ENCODE measurements at places on chromosomes 13 and 19.

- peak; percentile 85 for DNase-seq
Observed at GRCh38 chr19:49502866-49503581, 6.8 kb downstream of the RPS11 start.

DNA sequence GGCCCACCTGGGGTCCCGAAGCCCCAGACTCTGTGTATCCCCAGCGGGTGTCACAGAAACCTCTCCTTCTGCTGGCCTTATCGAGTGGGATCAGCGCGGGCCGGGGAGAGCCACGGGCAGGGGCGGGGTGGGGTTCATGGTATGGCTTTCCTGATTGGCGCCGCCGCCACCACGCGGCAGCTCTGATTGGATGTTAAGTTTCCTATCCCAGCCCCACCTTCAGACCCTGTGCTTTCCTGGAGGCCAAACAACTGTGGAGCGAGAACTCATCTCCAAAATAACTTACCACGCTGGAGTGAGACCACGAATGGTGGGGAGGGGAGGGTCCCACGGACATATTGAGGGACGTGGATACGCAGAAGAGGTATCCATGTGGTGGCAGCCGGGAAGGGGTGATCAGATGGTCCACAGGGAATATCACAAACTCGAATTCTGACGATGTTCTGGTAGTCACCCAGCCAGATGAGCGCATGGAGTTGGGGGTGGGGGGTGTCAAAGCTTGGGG lies 1.0 kb upstream of the ICAM5 start:
- peak; percentile 69 for DNase-seq

- no peak for DNase-seq
Observed at GRCh38 chr13:21997726-21998125, 326.9 kb downstream of the FGF9 start.

- no peak for DNase-seq
Observed at GRCh38 chr19:44588771-44589112, 24.6 kb upstream of the IGSF23 start.

- DNase-seq = no peak
Observed at GRCh38 chr13:79079351-79079839, 326.7 kb downstream of the RBM26 start.

DNA sequence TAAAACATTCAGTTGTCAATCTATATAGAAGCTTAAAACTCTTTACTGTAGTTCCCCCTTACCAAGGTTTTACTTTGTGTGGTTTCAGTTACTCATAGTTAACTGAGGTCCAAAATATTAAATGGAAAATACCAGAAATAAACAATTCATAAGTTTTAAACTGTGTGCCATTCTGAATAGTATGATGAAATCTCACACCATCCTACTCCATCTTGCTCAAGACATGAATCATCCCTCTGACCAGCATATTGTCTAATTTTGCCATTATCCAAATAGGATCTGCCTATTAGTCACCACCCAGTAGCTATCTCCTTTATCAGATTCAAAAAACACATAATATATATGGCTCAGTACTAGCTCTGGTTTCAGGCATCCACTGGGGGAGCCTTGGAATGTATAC lies 22.4 kb downstream of the ZNF571 start:
- peak; percentile 30 for DNase-seq

DNA sequence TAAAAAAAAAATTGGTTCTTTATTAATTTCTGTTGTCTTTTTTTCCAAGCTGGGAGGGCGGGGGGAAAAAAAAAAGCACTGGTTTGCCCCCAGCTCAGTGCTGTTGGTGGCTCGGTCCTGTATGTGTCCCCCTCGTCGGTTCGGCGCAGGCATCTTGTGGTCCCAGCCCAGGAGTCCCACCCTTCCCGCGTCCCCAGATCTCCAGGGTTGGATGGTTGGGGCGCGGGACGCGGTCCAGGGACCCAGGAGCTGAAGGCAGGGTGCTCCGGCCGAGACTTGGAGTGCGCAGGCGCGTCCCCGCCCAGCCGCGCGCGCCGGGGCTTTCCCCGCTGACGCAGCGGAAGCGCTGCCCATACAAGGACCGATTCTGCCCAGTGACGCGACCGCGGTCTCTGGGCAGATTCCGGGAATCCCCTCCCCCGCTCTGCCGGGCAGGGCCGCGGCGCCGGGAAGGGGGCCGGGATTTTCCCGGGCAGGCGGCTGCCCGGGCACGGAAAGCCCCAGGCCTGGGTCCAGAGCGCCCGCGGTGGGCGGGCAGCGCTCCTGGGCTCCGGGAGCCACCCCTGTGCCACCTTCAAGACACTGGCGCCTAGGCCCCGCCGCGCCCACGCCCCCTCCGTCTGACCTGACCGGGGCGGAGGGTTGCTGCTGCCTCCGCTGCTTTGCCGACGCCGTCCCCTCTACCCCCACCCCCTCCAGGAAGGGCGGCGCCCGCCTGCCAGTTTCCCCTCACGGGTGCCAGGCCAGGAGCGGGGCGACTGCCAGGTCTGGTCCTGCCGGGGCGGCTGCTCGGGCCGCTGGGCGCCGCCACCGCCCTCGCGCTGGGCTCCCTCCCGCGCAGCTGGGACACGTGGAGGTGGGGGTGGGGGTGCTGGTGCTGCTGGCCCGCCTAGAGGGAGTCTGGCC lies 2.3 kb downstream of the JUNB start:
- peak; percentile 95 for DNase-seq

DNA sequence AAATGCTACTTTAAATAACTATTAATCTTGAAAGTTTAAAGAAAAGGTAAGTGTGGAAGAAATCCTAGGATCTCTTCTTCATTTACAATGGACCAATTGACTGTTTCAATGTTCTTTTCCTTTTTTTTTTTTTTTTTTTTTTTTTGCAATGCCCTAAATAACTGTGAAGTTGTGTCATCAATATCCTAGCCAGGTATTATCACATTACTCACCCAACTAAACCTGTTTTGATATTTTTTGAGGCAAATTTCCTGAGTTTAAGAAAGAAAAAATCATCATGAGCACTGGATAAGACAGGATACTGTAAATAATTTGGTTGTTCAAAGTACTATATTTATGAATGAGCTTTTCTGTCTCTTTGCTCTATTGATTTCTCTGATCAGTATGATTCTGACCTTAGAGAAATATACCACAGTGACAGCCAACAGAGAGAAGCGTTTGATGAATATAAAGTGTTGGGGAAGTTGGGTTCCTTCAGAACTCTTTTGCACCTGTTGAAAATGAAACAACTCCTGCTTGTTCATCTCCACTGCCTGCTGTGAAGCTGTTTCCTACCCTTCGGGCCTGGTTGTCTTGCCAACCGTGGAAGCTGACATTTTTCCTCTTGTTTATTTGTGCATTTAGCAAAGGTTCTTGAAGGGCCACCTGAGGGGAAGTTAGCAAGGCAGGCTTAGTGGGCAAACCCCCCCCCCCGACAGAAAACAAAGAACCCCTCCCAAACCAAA lies 1220.5 kb upstream of the SLC10A2 start:
- no peak for DNase-seq

GRCh38 chr13:74710006-74710405 lies 575.8 kb upstream of the KLF12 start:
- peak; percentile 42 for DNase-seq

DNA sequence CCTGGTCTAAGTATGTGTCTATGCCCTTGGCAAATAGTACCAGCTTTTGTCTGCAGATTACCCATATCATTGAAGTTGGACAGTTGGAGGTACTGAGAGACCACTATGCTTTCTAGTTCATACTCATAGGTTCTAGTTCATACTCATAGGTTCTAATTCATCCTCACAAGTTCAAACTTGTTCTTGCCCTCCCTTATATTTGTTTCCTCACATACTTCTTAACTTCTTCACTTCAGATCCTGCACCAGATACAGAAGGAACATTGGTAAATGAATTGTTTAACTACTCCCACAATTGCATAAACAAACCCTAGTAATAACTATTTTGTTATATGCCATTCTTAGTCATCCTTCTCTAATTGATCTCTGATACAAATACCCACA lies 172.2 kb downstream of the SLITRK1 start:
- DNase-seq = no peak

DNA sequence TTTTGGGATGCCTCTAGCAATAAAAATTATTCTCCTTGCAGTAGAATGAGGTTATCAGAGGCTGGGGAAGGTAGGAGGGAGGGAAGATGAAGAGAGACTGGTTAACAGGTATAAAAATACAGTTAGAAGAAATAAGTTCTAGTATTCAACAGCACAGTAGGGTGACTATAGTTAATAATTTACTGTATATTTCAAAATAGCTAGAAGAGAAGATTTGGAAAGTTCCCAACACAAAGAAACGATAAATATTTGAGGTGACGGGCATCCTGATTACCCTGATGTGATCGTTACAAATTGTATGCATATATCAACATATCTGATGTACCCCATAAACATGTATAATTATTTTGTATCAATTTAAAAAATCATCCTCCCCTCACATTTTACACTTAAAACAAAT lies 93.8 kb downstream of the CDADC1 start:
- no peak for DNase-seq

DNA sequence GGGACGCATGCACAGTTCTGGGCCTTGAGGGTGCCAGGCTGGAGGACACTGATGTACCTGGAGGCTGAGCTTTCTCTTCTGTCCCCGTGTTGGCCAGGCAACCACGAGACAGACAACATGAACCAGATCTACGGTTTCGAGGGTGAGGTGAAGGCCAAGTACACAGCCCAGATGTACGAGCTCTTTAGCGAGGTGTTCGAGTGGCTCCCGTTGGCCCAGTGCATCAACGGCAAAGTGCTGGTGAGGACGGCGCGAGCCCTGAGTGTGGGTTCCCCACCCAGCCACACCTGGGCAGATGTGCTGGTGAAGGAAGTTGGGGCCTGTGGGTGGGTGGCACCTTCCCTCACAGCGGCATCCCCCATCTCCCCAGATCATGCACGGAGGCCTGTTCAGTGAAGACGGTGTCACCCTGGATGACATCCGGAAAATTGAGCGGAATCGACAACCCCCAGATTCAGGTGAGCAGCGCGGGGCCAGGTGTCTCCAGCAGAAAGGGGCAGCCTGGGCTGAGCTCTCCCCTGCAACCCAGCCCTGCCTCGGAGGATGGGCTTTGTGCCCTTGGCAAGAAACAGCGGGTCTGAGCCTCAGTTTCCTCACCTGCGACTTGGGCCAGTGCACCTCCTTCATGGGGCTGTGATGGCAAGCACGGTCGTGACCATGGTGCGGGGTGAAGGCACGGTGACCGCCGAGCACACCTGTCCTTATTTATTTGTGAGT lies 26.2 kb downstream of the CCDC8 start:
- DNase-seq = no peak

- DNase-seq = no peak
Observed at GRCh38 chr19:48673436-48674100, 751 bp upstream of the NTN5 start.

DNA sequence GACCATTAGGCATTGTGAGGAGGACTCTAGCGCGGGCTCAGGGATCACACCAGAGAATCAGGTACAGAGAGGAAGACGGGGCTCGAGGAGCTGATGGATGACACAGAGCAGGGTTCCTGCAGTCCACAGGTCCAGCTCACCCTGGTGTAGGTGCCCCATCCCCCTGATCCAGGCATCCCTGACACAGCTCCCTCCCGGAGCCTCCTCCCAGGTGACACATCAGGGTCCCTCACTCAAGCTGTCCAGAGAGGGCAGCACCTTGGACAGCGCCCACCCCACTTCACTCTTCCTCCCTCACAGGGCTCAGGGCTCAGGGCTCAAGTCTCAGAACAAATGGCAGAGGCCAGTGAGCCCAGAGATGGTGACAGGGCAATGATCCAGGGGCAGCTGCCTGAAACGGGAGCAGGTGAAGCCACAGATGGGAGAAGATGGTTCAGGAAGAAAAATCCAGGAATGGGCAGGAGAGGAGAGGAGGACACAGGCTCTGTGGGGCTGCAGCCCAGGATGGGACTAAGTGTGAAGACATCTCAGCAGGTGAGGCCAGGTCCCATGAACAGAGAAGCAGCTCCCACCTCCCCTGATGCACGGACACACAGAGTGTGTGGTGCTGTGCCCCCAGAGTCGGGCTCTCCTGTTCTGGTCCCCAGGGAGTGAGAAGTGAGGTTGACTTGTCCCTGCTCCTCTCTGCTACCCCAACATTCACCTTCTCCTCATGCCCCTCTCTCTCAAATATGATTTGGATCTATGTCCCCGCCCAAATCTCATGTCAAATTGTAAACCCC lies 2.8 kb upstream of the CEACAM5 start:
- DNase-seq = peak; percentile 5

- peak; percentile 71 for DNase-seq
Observed at GRCh38 chr13:38308736-38309135, 40.9 kb upstream of the UFM1 start.

- no peak for DNase-seq
Observed at GRCh38 chr19:1220477-1220930, 14.9 kb downstream of the STK11 start.

GRCh38 chr19:4097501-4097900 lies 26.4 kb downstream of the MAP2K2 start:
- DNase-seq = no peak

GRCh38 chr19:34707661-34708060 lies 26.4 kb upstream of the ZNF181 start:
- no peak for DNase-seq

GRCh38 chr19:44723952-44724319 lies 24.6 kb upstream of the BCL3 start:
- DNase-seq = peak; percentile 83

- no peak for DNase-seq
Observed at GRCh38 chr19:42290523-42291434, 11.2 kb upstream of the PRR19 start.

DNA sequence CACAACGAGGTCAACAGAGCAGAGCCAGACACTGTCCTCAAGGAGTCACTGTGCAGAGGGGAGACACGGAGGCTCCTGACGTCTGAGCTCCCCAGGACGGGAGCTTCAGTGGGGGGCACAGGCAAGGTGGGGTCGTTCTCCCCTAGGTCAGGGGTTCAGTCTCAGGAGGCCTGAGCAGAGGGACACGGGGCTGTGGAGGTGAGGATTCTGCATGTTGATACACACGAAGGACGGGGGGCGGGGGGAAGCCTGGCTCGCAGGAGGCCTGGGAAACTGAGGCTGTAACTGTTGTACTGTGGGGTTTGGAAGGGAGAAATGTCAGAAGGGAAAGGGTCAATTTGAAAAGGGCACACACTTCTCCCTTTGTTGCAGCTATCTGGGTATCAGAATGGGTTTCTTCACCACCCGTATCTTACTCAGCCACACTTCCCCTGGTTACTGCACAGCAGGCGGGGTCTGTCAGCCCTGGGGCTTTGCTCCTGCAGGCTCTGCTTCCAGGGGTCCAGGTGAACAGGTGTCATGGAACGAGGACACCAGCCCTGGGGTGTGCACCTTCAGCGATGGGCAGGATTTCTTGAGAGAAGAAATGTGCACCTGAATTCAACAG lies 748 bp upstream of the SIGLEC8 start:
- DNase-seq = no peak

DNA sequence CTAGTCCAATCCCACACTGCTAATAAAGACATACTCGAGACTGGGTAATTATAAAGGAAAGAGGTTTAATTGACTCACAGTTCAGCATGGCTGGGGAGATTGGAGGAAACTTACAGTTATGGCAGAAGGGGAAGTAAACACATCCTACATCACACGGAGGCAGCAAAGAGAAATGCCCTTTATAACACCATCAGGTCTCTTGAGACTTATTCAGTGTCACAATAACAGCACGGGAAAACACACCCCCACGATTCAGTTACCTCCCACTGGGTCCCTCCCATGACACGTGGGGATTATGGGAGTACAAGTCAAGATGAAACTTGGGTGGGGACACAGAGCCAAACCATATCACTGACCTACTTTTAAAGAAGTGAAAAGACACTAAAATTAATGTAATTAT lies 1130.4 kb upstream of the SLC10A2 start:
- DNase-seq = no peak

Data from fibroblast of villous mesenchyme (primary cell).